ENCODE measurements at places on chromosomes 5 and 9. TPM values are rescaled to one million over a fixed set of nuclear protein-coding genes. Genes with fewer than 3 reads are reported as not detected.

DNA sequence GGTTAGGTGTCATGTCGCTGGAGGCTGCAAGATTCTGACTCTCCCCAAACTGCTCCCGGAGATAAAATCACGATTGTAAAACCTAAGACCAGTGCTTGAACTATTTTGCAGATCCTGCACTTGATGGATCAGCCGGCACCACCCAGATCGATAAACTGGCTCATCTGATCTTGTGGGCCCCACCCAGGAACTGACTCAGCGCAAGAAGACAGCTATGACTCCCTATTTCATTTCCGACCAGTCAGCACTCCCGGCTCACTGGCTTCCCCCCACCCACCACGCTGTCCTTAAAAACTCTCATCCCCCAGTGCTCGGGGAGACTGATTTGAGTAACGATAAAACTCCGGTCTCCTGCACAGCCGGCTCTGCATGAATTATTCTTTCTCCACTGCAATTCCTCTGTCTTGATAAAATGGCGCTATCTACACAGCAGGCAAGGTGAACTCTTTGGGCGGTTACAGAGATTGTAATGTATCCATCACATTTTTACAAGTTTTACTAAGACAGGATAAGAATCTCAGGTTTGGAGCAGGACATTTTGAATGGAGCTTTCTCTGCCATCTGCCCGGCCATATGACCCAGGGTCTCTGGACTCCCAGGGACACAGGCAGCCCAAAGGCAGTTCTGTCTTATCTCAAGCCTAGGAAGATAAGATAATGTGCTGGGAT, 10.6 kb upstream of the PPP1R26 start:
- no peaks in the 10 kb centered on the region for H3K36me3 ChIP-seq
- H3K4me3 ChIP-seq = no peak overlapping the region
- peaks cover 4% of the 10 kb centered on the region for H3K4me1 ChIP-seq
- H3K27me3 ChIP-seq = no peaks in the 10 kb centered on the region
- DNase-seq = peak; percentile 31
- no peak overlapping the region for H3K27ac ChIP-seq

GRCh38 chr9:95498641-95499040, 18.1 kb downstream of the PTCH1 start:
- no peaks in the 10 kb centered on the region for H3K36me3 ChIP-seq
- H3K4me1 ChIP-seq = peaks cover 31% of the 10 kb centered on the region
- H3K4me3 ChIP-seq = no peak overlapping the region

- H3K4me1 ChIP-seq = no peaks in the 10 kb centered on the region
- H3K27ac ChIP-seq = no peak overlapping the region
- no peak for DNase-seq
- no peaks in the 10 kb centered on the region for H3K27me3 ChIP-seq
- H3K36me3 ChIP-seq = no peaks in the 10 kb centered on the region
Observed at GRCh38 chr9:23638837-23639426, 187.1 kb downstream of the ELAVL2 start.

DNA sequence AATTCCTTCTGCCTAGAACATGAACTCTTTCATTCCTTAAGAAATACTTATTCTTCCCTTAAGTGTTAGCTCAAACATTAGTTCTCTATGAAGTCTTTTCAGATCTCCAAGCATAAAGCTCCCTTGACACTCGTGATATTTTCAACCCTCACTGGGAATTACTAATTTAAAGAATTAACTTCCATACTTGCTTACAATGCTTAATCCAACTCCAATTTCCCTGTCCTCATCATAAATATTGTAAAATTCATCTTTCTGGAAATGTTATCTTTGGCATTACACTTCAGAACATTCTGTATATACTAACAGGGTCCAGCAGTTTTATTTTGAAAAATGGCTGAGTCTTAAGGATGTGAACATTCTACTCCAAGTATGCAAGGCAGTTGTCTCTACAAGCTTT, 7.2 kb downstream of the STARD4 start:
- no peak overlapping the region for H3K4me3 ChIP-seq
- no peaks in the 10 kb centered on the region for H3K4me1 ChIP-seq
- H3K27ac ChIP-seq = no peak overlapping the region
- peaks cover 11% of the 10 kb centered on the region for H3K36me3 ChIP-seq
- DNase-seq = no peak

DNA sequence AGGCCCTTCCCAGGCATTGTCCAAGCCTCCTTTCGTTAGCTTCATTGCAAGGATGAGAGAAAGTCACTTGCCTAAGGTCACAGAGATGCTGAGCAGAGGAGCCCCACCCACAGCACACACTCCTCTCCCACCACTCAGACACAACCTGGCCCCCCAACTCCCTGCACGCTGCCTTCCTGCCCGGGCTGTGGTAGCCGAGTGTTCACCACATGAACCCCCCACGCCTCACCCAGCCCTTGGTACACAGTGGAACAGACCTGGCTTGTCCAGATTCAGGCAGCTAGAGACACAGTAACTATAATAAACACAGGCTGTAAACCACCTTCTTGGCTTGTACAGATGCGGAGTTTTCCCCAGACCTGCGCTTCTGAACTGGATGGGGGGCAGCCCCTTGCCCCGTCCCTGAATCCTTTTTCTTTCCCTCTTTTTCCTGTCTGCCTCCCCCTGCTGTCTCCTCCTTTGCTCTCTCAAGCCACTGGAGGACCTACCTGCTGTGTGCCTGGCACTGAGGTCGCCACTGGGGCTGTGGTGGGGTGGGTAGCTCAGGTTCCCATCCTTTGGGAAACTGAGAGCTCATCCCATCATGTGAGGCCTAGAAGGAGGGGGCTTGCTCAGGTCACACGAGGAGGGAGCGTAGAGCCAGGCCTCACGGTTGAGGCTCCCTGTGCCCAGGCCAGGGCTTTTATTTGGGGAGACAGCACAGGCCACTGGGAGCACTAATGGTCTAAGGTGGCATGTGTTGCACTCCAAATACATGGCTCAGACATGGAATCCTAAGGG, 55.7 kb upstream of the SYNPO start:
- H3K27me3 ChIP-seq = peaks cover 2% of the 10 kb centered on the region
- no peak overlapping the region for H3K27ac ChIP-seq
- DNase-seq = no peak

- H3K4me3 ChIP-seq = no peak overlapping the region
- H3K36me3 ChIP-seq = no peaks in the 10 kb centered on the region
- no peak for DNase-seq
- no peak overlapping the region for H3K27ac ChIP-seq
- no peaks in the 10 kb centered on the region for H3K27me3 ChIP-seq
- no peaks in the 10 kb centered on the region for H3K4me1 ChIP-seq
Observed at GRCh38 chr9:116767219-116767618, 80.1 kb downstream of the TRIM32 start.

DNA sequence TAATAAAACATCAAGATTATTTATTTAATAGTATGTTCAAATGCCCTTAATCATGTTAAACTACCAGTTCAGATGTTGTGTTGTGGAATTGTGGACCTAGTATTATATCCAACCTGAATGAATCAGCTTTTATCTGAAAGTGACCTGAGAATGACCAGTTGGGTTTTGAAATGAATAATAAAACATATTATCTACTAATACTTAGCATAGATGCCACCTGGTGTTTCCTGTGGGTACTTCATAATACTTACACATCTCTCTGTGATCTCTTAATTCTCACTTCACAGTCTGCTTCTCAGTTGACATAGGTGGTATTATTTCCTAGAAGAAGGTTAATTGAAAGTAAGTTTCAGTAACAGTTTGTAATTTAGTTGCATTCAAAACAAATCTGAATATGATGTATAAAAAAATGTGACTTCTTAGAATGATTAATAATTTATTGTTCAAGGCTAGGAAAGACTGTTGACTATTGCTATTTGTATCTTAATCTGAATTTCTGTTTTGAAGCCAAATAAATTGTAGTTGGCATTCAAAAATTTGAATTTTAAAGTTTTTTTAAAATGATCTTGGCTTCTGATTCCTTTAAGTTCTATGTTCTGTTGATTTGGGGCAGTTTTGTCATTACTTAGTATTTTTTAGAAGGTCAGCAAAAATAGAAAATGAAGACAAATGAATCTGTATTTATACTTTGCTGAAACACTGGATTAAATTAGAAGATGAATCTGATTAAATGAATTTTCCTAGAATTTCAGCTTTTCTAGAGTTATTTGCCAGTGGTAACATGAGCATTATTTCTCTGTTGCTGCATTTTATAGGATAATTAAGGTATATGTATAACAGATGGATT, 48.2 kb downstream of the KIF2A start:
- peaks cover 73% of the 10 kb centered on the region for H3K36me3 ChIP-seq
- H3K4me3 ChIP-seq = no peak overlapping the region
- peak; percentile 78 for DNase-seq
- H3K27ac ChIP-seq = no peak overlapping the region

- H3K27me3 ChIP-seq = peaks cover 5% of the 10 kb centered on the region
- no peak overlapping the region for H3K27ac ChIP-seq
- DNase-seq = no peak
- no peak overlapping the region for H3K4me3 ChIP-seq
- H3K4me1 ChIP-seq = no peaks in the 10 kb centered on the region
- H3K36me3 ChIP-seq = no peaks in the 10 kb centered on the region
Observed at GRCh38 chr9:98485706-98486105, 223.0 kb downstream of the GABBR2 start.

GRCh38 chr5:28216939-28217360, 1178.6 kb upstream of the CDH9 start:
- H3K36me3 ChIP-seq = no peaks in the 10 kb centered on the region
- H3K4me3 ChIP-seq = no peak overlapping the region
- H3K27ac ChIP-seq = no peak overlapping the region
- DNase-seq = no peak

- no peak for DNase-seq
- H3K4me1 ChIP-seq = no peaks in the 10 kb centered on the region
- no peak overlapping the region for H3K4me3 ChIP-seq
- H3K27ac ChIP-seq = no peak overlapping the region
- H3K27me3 ChIP-seq = no peaks in the 10 kb centered on the region
Observed at GRCh38 chr5:72531496-72532190, 24.4 kb upstream of the ZNF366 start.

DNA sequence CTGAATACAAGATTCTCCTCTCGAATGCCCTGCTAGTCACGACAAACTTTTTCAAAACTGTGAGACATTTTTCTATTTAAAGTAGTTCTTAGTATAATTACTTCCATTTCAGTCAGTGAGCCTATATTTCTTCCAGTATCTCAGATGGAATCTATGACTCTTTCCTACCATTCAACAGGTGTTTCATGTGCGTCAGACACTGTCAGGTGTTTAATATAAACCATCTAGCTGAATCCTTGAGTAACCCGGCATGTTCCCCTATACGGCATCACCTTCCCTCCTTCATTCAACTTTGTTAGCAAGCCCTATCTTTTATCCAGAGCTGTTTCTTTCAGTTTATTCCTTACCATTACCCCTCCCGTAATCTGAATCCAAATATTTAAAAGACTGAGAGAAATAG, 418.8 kb downstream of the RAB3C start:
- no peak for DNase-seq
- H3K4me1 ChIP-seq = no peaks in the 10 kb centered on the region
- no peaks in the 10 kb centered on the region for H3K36me3 ChIP-seq
- H3K4me3 ChIP-seq = no peak overlapping the region

DNA sequence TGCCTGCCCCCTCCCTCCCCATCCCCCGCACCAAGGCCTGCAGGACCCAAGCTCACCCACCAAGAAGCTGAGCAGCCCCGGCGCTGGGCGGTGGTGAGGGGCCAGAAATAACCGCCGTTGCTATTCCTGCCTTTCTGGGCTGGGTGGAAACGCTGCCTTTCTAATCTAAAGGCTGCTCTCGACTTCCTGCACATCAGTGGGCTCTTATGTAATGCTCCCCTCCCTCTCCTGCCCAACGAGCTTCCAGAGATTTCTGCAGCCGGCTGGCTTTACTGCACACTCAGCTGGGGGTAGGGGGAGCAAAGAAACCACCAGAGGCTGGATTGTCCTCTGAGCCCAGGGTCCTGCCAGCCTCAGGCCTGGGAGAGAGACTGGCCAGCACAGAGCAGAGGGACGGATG, 6.9 kb upstream of the EGR1 start:
- H3K4me1 ChIP-seq = peaks cover 37% of the 10 kb centered on the region
- DNase-seq = no peak
- H3K27ac ChIP-seq = peak overlapping the region; percentile 70

DNA sequence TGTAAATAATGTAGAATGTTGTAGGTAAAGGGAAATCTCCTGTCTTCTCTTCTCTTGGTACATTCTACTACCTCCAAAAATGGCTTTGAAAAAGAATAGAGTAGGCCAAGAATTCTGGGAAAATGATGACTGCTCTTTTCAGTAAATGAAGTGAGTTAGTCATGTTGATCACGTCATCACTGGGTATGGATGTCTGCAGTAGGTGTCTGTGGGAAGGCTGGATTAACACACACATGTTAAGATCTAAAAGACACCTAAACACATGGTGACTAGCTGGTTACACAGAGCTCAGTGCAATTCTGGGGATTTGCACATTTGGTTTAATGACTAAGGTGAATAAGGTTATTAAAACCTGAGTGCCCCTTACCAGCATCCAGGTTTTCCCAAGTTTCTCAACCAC, 161.5 kb downstream of the CEP120 start:
- H3K27ac ChIP-seq = no peak overlapping the region
- no peak overlapping the region for H3K4me3 ChIP-seq
- H3K4me1 ChIP-seq = no peaks in the 10 kb centered on the region

- H3K27me3 ChIP-seq = no peaks in the 10 kb centered on the region
- no peaks in the 10 kb centered on the region for H3K4me1 ChIP-seq
- H3K36me3 ChIP-seq = no peaks in the 10 kb centered on the region
- no peak overlapping the region for H3K27ac ChIP-seq
- no peak for DNase-seq
Observed at GRCh38 chr9:87322840-87323635, 174.6 kb upstream of the DAPK1 start.

ZNF483 gene
- 5.7 TPM for total RNA-seq

- H3K27ac ChIP-seq = peak overlapping the region; percentile 37
- H3K4me3 ChIP-seq = no peak overlapping the region
- H3K4me1 ChIP-seq = peaks cover 10% of the 10 kb centered on the region
- DNase-seq = no peak
Observed at GRCh38 chr5:464446-464842, 21.5 kb downstream of the EXOC3 start.

PPP2R2B gene
- total RNA-seq = 44.9 TPM

FCN2 gene
- not detected for total RNA-seq

All from natural killer cell (primary cell).